ENCODE measurements at places on chromosomes 1 and 21. TPM values are rescaled to one million over a fixed set of nuclear protein-coding genes. Genes with fewer than 3 reads are reported as not detected.

The SLC25A34 gene
- total RNA-seq: 0.58 TPM

The ZNHIT6 gene
- 9.9 TPM for total RNA-seq

The SLC1A7 gene
- 1.2 TPM for total RNA-seq

The F11R gene
- total RNA-seq: 8.9 TPM

The PODN gene
- total RNA-seq: 87.5 TPM

The CNR2 gene
- total RNA-seq: not detected

All from smooth muscle cell of trachea (primary cell).